Glomerular endothelial cell (primary cell): ENCODE measurements at places on chromosomes 16 and 17. TPM values are rescaled to one million over a fixed set of nuclear protein-coding genes. Genes with fewer than 3 reads are reported as not detected.

The KIF19 gene
- total RNA-seq: 17.2 and 21.4 TPM in 2 replicates

The HASPIN gene
- total RNA-seq: 3.2 and 6.3 TPM in 2 replicates

DNA sequence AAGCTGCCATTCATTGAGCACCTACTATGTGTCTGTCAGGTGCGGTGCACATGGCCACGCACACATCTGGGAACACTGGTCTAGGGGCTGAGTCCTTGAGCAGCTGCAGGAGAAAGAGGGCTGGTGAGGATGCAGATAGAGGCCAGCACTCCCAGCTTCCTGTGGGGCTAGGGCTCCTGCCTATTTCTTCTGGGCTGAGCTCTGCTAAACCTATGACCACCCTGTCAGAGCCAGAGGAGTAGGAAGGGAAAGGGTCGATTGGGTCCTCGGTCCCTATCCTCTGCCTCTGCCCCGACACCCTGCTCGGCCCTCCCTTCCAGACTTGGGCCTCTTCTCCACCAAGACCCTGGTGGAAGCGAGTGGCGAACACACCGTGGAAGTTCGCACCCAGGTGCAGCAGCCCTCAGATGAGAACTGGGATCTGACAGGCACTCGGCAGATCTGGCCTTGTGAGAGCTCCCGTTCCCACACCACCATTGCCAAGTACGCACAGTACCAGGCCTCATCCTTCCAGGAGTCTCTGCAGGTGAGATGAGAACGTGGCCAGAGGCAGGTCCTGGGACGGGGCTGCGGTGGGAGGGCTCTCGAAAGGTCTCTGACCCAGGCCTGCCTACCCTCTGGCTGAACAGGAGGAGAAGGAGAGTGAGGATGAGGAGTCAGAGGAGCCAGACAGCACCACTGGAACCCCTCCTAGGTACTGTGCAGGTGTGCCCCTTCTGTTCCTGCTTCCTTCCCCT is 4.0 kb upstream of the TMEM88 start:
- no peak for DNase-seq

GRCh38 chr16:68539711-68540239 is 684 bp downstream of the ZFP90 start:
- no peak for DNase-seq

- no peak for DNase-seq
These were observed 59.1 kb downstream of the PDPK1 start for GRCh38 chr16:2596747-2597559.

DNA sequence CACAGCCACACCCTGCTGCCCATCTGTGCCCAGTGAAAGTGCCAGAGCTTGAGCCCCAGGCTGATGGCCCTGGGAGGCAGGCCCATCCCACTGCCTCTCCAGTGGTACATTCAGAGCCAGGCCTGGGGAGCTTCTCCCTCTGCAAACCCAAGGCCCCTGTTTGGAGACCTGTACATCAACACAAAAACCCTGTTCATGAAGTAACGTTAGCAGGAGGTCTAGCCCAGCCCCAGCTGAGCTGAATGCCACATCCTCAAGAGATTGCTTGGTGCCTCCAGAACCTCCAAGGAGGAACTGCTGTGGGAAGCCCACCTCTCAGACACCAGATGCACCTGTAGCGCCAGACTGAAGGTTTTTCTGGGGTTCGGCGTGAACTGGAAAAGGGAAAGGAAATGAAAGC is 31.5 kb downstream of the C16orf78 start:
- no peak for DNase-seq
